Putamen (tissue), 1 donor: ENCODE measurements at places on chromosomes 2 and 18.

DNA sequence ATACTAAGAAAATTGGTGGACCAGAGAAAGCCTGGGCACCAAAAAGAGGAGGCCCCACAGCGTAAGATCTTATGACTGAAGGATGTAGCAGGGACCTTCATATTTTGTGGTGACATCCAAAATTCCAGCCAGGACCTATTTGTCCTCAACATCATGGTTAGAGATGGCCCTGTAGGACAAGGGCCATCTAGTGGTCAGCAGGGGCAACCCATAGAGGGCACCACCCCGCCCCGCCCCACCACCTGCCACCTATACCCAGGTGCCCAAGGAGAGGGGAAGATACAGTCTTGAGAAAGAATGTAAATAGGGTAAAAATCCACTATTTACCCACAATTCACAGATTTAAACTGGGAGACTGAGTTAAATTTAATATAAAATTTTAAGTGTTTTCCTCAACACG is 59.6 kb upstream of the TMEM163 start:
- no peak for DNase-seq

DNA sequence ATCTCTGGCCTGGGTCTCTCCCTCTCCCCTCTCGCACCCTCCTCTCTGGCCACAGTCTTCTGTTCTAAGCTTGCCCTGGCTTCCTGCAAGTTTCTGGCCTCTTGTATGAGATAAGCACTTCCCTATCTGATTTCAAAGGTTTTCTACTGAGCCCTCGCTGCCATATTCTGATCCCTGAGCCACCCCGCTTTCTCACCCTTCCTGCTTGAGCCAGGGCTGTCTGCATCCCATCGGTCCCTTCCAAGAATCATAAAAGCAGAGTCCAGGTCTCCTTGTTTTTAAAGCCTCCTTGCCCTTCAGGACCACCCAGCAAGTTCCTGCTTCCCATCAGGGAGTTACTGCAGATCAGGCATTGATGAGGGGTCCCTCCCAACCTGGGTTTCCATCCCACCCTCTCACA is 110.2 kb downstream of the PRKCE start:
- no peak for DNase-seq

GRCh38 chr2:132550946-132551345 is 119.1 kb downstream of the LYPD1 start:
- no peak for DNase-seq

- no peak for DNase-seq
Observed at GRCh38 chr2:238498188-238498587, 71.5 kb downstream of the ASB1 start.

DNA sequence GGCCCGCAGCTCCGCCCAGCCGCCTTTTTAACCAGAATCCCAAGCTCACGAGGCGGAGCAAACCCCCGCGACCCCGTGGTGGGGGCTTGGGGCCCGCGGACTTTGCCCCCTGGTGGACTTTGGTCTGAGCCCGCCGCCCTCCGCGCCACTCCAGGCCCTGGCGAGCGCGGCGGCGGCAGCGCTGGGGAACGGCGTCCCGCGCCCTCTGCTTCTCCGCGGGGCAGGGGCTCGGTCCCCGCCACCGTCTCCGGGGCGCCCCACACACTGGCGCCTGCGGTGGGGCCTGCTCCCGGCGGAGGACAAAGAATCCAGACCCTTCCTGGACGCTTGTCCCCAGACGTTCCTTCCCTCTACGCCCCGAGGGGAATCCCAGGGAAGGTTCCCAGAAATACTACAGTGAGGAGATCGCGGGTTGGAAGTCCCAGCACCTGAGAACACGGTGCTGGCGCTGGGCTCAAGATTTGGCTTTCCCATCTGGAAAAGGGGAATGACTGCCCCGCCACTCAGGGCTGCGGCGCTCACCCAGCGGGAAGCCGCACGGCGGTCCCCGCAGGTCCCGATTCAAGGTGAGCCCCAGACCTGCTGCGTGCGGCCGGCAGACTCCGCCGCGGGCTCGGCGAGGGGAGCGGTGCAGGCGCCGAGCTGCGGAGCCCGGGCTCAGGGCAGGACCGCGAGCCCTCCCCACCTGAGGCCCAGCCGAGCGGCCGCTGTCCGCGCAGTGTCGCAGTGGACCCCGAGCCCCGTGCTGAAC is at the start of gene HAAO:
Gene HAAO, minus strand, starts transcription at position 1 of the 751 bp plus-strand sequence. CDS start 47 bp downstream, outside the sequence.
- no peak for DNase-seq
